ENCODE measurements at places on chromosomes 16 and 17.

- no peak for DNase-seq
Observed at GRCh38 chr17:37098910-37099664, 150.3 kb downstream of the AATF start.

DNA sequence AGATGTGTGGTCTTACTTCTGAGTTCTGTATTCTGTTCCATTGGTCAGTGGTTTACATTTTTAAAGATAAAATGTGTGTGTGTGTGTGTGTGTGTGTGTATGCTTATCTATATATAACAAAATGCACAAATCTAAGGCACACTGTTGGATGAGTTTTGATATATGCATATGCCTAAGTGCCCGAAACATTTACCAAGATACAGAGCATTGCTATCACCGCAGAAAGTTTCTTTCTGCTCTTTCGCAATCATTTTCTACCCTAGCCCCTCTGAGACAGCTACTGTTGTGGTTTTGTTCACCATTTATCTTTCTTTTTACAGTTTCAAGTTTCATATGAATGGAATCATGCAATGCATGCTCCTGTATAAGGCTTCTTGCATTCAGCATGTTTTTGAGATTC is 97.0 kb downstream of the MRTFB start:
- no peak for DNase-seq

DNA sequence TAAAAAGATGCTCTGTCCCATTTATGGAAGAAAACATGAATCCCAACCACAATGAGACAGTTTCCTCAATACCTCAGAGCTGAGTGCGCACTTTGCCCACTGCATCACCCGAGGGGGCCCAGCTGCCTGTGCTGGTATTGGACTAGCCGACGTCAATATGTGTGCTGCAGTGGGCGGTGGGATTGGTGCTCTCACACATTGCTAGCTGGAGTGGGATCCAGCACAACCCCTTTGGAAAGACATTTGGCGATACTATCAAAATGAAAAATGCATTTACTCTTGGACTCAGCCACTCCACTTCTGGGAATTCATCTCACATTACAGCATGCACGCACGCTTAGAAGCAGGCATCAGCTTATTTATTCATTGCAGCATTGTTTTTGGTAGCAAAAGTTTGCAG is 289.2 kb upstream of the FOXF1 start:
- DNase-seq: no peak

- no peak for DNase-seq
Observed at GRCh38 chr17:9907883-9908648, 3.0 kb upstream of the RCVRN start.

- no peak for DNase-seq
Observed at GRCh38 chr16:53695070-53695469, 8.6 kb downstream of the RPGRIP1L start.

- no peak for DNase-seq
Observed at GRCh38 chr16:68416057-68417046, 32.0 kb downstream of the SMPD3 start.

- DNase-seq: no peak
Observed at GRCh38 chr17:20703781-20704180, 124.3 kb downstream of the CDRT15L2 start.

Measured in stimulated activated CD8-positive, alpha-beta memory T cell treated with anti-CD3 and anti-CD28 coated beads, Interleukin-7, amount 100 ng/mL, for 24 hours (primary cell).